Right ventricle myocardium superior (tissue), 1 donor: ENCODE measurements at places on chromosomes 7 and 10. TPM values are rescaled to one million over a fixed set of nuclear protein-coding genes. Genes with fewer than 3 reads are reported as not detected.

Gene EVX1
- not detected for total RNA-seq

Gene ARHGAP12
- 21.7 TPM for total RNA-seq

Gene EMX2
- total RNA-seq, result not detected

Gene NRG3
- total RNA-seq, result 0.19 TPM

Gene TACC2
- 349 TPM for total RNA-seq

GRCh38 chr10:15539262-15539661 lies 168.2 kb upstream of the FAM171A1 start:
- no peak for DNase-seq

DNA sequence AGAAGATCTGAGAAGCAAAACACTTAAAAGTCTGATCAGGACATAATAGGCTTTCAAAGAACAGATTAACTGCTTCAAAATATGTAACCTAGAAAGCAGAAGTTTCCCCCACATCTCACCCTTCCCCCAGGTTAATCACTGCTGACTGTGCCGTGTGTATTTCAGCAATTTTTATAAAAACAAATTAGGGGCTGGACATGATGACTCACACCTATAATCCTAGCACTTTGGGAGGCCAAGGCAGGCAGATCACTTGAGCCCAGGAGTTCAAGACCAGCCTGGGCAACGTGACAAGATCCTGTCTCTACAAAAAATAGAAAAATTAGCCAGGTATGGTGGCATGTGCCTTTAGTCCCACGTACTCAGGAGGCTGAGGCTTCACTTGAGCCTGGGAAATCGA lies 67.6 kb upstream of the GATA3 start:
- no peak for DNase-seq

- DNase-seq, result no peak
These were observed 170.1 kb upstream of the INHBA start for GRCh38 chr7:41872966-41873365.

DNA sequence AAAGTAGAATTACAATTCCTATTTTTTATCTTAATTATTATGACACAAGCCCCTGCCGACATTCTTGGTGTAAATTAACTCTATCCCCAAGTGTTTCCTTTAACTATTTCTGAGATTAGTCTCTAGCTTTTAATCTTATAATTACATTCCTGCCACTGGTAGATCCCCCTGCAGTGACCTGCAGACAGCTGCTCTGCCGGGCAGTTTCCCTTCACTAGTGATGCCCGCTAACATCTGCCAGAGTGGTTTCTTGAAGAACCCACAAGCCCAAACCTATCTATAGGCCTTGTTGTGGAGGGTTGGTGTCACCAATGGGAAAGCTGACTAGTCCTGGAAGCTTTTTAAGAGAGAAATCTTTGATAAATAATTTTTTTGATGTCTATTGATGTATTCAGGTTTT lies 50.0 kb downstream of the ADAM22 start:
- no peak for DNase-seq

DNA sequence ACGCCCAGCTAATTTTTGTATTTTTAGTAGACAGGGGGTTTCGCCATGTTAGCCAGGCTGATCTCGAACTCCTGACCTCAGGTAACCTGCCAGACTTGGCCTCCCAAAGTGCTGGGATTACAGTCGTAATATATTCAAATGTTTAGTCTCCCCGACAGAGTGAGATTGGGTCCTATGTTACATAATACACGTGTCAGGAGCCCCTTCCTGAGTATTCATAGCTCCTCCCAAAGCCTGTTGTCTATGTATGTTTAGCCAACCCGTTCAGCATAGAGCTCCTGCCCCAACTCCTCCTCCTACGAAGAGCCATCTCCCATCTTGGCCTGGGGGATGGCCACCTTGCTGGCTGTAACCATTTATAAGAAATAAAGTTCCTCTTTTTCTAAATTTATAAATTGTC lies 2.7 kb upstream of the PPP2R2D start:
- DNase-seq, result no peak

GRCh38 chr10:12499076-12499986 lies 150.0 kb downstream of the CAMK1D start:
- no peak for DNase-seq

GRCh38 chr7:1223196-1223981 lies 9.3 kb upstream of the UNCX start:
- DNase-seq, result no peak

GRCh38 chr10:102677331-102678067 lies 33.2 kb downstream of the TRIM8 start:
- DNase-seq, result no peak

- no peak for DNase-seq
These were observed 51.5 kb downstream of the PFKFB3 start for GRCh38 chr10:6254201-6254600.

- no peak for DNase-seq
These were observed 993 bp upstream of the SND1 start for GRCh38 chr7:127650847-127651555.

GRCh38 chr10:115989621-115990020 lies 283.4 kb downstream of the GFRA1 start:
- no peak for DNase-seq

- DNase-seq, result peak; percentile 52
These were observed at the start of gene ACTA2 for GRCh38 chr10:88952647-88953111. ACTA2 (minus strand) TSS chr10:88952773; CDS start chr10:88948930, 3,843 bp downstream.

DNA sequence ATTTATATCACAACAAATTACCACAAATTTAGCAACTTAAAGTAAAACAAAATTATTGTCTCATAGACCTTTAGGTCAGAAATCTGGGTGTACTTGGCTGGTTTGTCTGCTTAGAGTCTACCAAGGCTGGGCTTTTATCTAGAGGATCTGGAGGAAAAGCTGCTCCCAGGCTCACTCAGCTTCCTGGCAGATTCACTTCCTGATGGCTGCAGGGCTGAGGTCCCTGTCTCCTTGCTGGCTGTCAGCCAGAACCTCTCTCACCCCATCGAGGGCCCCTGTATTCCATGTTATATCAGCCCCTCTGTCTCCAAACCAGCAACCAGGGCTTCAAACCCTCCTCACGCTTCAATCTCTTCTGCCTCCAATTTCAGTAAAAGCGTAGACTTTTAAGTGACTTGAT lies 734.9 kb downstream of the NRG3 start:
- DNase-seq, result no peak

- peak; percentile 81 for DNase-seq
These were observed 71.8 kb upstream of the PPIF start for GRCh38 chr10:79275431-79275851.

- no peak for DNase-seq
These were observed 132.8 kb upstream of the TCERG1L start for GRCh38 chr10:131444286-131444685.
